ENCODE measurements at places on chromosomes 6 and 20.

GRCh38 chr20:16654858-16655535 is 74.8 kb upstream of the SNRPB2 start:
- no peak for DNase-seq

- DNase-seq, result no peak
Measured at GRCh38 chr6:37287519-37288157, 29.7 kb upstream of the TMEM217 start.

GRCh38 chr20:25321262-25321831 is 69.3 kb downstream of the ABHD12 start:
- DNase-seq, result no peak

GRCh38 chr6:135830452-135830881 is 21.0 kb upstream of the PDE7B start:
- no peak for DNase-seq

- DNase-seq, result no peak
Measured at GRCh38 chr20:51831866-51832265, 29.5 kb upstream of the SALL4 start.

DNA sequence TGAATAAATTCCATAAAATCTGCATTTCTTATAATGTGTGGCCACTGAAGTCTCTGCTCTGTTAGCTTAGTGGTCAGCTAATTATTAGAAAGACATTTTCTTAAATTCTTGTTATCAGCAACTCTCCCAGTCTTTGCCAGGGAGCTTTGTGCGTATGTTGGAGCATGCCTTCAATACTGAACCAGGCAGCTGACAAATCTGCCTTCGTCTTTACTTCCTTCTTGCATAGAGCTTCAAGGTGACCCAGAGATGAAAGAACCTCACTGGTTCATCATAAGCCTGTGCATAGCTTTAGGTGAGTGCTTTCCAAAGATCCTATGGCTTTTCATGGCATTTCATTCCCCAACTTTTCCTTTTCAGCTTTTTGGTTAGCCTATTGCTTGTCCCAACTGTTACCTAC is 43.0 kb upstream of the NELFCD start:
- DNase-seq, result no peak

GRCh38 chr20:3932277-3932676 is 43.1 kb downstream of the PANK2 start:
- no peak for DNase-seq

GRCh38 chr20:32672394-32672981 is 1.3 kb downstream of the C20orf203 start:
- no peak for DNase-seq

DNA sequence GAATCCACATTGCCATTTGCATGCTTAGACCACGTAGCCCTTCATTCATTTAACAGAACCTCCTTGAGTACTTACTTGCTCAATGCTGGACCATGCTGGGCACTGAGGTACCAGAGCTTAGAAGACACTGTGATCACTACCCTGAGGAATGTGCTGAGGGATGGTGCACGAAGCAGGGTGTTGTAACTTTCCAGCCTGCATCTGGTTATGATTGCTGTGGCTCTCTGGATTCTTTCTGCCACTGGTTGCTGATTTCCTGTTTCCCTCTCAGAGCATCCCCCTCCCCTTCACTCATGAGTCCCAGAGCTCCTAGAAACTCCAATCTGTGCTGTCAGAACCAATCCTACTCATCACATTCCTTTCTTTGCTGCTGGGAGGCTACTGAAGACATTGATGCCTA is 537.4 kb downstream of the PTPRT start:
- no peak for DNase-seq

DNA sequence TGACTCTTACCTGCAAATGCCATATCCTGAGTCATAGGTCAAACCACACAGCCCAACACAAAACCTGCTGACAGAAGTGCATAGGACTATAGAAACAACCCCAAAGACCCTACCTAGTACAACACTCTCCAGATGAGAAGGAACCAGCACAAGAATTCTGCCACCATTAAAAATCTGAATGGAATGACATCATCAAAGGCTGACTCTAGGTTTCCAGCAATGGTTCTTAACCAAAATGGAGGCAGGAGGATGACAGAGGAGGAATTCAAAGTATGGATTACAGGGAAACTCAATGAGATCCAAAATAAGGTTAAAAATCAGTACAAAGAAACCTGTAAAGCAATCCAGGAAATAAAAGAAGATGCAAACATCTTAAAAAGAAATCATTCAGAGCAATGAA is 31.2 kb downstream of the OR14J1 start:
- no peak for DNase-seq

DNA sequence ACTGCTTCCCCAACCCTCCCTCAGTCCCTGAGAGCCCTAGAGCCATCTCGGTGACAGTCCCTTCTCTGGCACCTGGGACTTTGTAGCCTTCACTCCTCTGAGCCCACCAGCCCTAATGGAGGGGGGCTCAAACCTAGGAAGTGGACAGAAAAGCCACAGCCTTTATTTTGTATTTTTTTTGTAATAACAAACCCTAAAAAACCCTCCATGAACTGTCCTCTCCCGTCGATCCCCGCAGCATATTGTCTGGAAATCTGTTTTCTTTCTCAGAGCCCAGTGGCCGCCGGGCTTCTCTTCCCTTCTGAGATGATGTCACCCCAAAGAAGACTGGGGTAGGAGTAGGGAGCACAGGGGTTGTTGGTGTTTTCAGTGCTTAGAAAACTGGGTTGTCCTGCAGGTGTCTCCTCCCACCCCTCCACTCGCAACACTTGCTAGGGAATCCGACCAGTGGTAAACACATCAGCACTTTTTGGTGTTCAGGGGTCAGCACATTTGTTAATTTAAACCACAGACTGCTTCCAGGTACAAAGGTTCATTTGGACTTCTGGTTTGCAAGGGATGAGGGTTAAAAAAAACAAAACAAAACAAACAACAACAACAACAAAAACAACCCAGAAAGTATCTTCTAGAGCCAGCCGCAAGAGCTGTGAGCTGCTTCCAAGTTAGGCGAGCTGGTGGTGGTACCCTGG is 9.9 kb downstream of the PAX1 start:
- no peak for DNase-seq

DNA sequence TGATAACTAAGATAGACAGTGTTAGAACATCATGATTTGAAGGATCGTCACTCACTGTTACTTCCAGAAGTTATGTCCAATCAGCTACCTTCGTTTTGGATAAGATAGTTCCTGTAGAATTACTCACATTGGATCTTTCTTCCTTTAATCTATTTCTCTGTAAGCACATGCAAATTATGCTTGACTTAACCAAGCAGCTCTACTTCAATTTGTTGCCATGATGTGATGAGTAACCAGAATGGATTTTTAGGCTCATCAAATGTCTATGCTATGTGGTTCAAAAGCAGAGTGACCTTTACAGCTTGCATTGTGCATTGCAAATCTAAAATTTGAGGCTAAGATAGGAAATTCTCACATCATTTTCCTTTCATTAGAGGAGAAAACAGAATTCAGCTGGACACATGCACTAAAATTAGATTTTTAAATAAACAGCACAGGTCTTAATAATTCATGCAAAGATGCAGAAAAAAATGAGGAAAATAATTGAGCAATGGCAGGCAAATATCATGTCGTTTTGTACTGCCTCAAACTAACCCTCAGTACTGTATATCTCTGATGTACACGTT is 76.7 kb upstream of the ZFP64 start:
- no peak for DNase-seq

DNA sequence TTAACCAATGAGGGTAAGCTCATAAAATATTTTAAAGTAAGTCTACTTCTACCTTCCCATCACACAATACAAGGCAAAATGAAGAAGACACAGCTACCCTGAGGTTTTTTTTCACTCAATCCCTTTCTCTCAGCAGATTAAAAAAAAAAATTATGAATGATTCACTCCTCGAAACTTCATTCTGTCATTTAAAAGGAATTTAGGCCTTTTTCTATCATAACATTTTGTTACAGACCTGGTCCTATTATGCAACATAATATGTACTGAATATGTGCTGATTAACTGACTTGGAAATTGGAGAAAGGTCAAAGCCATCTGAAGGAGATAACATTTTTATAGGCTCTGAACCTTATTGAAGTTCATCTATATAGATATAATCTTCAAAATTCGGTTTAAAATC is 45.5 kb downstream of the PRL start:
- DNase-seq, result no peak

DNA sequence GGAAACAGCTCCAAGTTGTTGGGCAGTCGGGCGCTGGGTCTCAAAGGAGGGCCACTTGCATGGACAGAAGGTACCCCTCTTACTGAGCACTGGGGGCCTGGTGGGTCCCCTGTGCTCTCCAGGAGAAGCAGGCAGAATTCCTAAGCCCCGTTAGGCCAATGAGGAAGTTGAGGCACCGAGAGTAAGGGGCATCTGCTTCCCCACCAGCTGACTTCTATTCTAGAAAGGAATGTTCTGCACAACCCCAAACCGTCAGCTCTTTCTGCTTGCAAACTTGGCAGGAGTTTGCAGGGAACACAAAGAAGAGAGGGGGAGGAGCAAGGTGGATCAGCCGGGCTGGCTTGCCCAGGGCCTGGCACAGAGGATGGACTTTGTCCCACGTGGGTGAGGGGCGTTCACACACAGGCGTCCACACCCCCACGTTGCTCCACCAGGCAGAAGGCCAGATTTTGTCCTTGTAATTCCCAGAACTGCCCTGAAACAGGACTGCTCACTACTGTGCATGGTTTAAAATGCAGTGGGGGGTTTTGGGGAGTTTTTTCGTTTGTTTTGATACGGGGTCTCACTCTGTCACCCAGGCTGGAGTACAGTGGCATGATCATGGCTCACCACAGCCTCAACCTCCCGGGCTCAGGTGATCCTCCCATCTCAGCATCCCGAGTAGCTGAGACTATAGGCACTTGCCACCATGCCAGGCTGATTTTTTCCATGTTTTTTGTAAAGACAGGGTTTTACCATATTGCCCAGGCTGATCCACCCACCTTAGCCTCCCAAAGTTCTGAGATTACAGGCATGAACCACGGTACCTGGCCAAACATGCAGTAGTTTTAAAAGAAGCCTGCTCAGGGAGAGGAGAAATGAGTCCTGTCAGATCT is 93.3 kb downstream of the SNX5 start:
- DNase-seq, result no peak

GRCh38 chr6:47256361-47256760 is 53.3 kb downstream of the TNFRSF21 start:
- DNase-seq, result no peak

DNA sequence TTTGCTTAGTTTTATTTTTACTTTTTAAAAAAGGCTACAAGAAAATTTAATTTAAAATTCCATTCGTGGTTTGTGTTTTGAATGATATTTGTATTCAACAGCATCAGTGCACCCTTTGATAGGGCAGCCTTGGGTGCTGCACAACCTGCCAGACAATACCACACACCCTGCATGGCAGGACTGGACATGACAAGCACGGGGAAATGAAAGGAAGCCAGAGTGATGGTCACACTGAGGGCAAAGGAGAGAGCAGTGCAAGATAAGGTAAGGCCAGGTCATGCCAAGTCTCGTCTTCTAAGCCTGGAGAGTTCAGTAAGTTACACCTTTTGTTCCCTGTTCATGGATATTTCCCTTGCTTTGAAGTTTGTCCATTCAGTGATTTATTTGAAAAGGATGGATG is 103.0 kb downstream of the ALDH8A1 start:
- no peak for DNase-seq

Measured in effector memory CD4-positive, alpha-beta T cell (primary cell).